ENCODE measurements at places on chromosomes 16 and 17.

- DNase-seq, result no peak
Measured at GRCh38 chr16:50270510-50271147, 4.3 kb downstream of the ADCY7 start.

GRCh38 chr17:58513267-58513964, 1.0 kb downstream of the MTMR4 start:
- DNase-seq, result peak; percentile 59

GRCh38 chr16:78882751-78883150, 717.8 kb downstream of the MAF start:
- no peak for DNase-seq

GRCh38 chr16:1794221-1794871, 841 bp upstream of the IGFALS start:
- DNase-seq, result no peak

GRCh38 chr17:49789243-49789578, 730 bp downstream of the KAT7 start:
- DNase-seq, result no peak

GRCh38 chr16:68434624-68435210, 13.6 kb downstream of the SMPD3 start:
- no peak for DNase-seq

GRCh38 chr17:57264776-57265175, 8.5 kb downstream of the MSI2 start:
- no peak for DNase-seq

- no peak for DNase-seq
Measured at GRCh38 chr17:58965221-58965620, 141.5 kb downstream of the TRIM37 start.

DNA sequence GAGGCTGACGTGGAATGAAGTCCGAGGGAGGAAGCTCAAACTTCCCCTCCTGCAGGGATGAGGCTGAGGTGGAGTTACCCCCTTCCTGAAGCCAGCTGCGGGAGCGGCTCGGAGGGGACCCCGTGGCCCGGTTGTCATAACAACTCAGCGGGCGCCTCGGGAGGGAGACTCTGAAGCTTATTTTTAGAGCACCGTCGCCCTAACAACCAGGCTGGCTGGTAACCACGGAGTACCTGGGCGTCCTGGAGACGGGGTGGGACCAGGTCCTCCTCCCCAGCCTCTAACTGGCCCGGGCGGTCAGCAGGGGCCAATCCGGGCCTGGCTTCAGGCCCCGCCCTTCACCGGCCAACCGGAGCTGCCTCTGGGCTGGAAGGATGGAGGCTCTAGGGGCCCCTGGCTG, 27.7 kb downstream of the NECAB2 start:
- no peak for DNase-seq

DNA sequence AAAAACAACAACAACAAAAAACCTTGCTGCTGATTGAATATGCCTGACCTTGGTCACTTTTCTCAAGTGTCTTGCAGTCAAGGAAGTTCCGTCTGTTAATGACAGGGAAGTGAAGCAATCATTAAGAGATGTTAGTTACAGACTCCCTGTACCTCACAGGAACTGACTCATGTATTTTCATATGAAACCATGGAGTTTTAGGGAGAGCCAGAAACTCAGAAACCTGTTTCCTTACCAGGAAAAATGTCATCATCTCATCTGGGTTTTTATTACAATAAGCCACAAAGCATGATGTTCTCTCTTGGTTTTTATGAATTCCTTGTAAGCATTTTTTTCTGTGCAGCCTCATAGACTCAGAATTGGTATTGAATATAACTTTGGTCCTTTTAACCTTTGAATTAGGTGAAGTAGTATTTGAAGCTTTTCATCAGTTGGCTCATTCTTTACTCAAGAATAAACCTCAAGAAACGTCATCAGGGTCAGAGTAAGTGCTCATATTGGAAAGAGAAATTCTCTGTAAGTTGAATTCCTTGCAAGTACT, 10.3 kb downstream of the LYRM1 start:
- no peak for DNase-seq

- DNase-seq, result peak; percentile 64
Measured at GRCh38 chr17:5249615-5250014, 15.0 kb upstream of the SCIMP start.

- no peak for DNase-seq
Measured at GRCh38 chr16:28042811-28043210, 20.7 kb downstream of the GSG1L start.

- DNase-seq, result no peak
Measured at GRCh38 chr16:85514295-85514597, 98.9 kb upstream of the GSE1 start.

DNA sequence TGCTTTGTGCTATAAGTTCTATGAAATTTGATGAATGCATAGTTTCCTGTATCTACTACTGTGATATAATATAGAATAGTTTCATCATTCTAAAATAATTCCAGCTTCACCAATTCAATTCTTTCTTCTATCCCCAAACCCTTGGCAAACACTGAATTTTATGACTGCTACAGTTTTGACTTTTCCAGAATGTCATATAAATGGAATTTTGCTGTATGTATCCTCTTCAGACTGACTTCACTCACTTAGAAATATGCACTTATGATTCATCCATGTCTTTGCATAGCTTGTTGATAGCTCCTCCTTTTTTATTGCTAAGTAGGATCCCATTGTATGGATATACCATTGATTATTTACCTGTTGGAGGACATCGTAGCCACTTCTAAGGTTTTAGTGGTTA, 89.1 kb upstream of the HS3ST3A1 start:
- DNase-seq, result no peak

DNA sequence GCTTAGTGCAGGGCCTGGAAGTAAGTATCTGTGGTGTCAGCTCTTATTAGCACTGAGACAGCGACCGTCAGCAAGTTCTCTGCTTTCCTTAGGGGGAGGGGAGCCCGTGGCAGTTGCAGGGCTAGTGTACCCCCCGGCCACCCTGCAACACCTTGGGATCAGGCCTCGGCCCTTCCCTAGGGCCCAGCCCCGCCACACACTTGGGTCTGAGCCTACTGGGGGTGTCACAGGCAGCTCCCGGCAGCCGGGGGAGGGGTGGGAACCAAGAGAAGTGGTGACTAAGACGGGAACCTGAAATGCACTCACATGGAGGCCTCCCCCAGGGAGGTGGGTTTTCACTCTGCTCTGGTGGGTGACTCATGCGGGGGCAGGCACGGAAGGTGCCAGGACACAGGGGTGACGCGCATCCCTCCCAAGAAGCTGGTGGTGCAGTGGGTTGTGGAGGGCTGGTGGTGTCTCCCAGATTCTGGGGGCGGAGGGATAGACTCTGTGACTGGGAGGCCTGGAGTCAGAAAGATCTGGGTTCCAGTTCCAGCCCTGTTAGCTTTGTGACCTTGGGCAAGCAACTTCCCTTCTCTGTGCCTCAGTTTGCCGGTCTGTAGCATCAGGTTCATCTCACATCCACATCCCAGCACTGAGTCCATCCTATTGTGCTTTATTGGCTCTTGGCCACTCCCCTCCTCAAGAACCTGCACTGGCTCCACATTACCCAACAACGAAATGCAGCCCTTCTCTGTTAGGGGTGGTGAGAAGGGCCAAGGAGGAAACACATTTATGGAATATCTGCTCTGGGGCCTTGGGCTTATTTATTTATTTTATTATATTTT, 44.5 kb downstream of the LAT start:
- peak; percentile 92 for DNase-seq

DNA sequence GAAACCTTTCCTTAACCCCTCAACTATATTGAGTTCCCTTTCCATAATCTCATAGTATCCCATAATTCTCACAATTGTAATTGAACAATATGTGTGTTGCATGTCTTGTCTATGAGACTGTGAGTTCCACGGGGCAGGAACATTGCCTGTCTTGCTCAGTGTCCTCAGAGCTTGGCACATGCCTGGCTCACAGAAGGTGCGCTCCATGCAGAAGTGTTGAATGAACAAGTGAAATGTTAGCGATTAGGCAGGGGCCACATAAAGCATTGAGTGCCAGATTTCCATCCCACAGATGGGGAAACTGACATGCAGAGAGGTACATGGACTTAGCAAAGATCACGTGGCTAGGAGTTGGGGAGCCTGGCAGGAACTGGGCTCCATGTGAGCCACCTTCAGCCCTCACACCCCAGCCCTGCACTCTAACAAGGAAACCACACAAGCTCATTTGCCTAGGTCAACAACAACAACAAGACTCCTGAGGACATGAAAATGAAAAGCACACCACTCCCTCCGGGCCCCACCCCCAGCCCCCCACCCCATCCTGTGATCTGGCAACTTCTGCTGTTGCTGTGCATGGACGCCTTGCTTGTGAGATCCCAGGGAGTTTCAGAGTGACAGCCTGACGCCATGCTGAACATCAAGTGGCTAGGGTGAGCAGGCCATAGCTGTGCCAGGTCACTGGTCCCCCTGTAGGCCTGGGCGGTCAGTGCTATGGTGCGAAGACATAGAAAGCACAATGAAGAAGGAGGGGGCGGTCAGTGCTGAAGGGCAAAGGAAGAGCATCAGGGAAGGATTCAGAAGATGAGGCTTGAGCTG, 5.0 kb downstream of the PIK3R5 start:
- DNase-seq, result no peak

GRCh38 chr17:36890398-36891168, 46.7 kb upstream of the LHX1 start:
- no peak for DNase-seq

GRCh38 chr17:78793415-78793814, 11.3 kb upstream of the CYTH1 start:
- DNase-seq, result no peak

DNA sequence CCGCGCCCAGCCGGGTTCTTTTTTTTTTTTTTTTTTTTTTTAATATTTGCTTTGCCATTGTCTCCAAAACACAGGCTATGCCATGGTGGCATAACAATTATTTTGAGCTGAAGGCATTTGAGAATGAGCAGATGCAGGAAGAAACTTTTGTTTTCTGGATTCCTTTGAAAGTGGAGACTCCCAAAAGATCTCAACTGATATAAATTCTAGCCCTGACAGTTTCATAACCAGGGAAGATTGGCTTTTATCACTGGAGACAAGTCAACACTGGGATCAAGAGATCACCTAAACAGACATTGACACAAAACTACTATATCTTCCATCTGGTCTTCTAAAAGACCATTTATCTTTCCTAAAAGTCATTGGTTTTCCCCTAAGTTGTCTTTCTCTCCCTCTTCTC, 10.1 kb upstream of the PRKCA start:
- DNase-seq, result no peak

DNA sequence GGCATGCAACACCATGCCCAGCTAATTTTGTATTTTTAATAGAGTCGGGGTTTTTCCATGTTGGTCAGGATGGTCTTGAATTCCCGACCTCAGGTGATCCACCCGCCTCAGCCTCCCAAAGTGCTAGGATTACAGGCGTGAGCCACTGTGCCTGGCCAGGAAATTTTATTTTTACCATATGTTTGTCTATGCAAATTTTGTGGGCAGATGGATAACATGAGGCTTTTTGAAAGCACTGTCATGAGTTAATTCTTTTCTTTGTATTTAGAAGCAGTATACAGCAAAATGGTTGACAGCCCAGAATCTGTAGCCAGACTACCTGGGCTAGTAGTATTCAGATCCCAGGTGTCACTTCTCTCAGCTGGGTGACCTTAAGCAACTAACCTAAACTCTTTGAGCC, 8.5 kb upstream of the KPNB1 start:
- DNase-seq, result no peak

- no peak for DNase-seq
Measured at GRCh38 chr16:921321-921905, 49.4 kb downstream of the LMF1 start.

DNA sequence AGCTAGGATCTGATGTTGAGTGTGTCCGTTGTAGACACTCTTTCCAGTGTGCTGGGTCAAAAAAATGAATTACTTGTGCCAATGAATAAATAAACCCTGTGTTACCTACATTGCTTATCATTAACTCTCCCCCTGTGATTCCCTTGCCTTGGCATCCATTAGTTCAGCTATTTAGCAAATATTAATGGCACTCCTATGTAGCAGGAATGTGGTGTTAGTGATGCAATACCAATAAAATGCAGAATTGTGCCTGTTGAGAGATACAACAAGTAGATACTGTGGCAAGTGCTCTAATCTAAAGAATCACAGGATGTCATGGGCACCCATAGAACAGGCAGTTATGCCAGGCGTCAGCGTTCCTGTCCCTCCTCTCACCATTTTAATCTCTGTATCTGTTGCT, 343.2 kb downstream of the PMP22 start:
- no peak for DNase-seq

DNA sequence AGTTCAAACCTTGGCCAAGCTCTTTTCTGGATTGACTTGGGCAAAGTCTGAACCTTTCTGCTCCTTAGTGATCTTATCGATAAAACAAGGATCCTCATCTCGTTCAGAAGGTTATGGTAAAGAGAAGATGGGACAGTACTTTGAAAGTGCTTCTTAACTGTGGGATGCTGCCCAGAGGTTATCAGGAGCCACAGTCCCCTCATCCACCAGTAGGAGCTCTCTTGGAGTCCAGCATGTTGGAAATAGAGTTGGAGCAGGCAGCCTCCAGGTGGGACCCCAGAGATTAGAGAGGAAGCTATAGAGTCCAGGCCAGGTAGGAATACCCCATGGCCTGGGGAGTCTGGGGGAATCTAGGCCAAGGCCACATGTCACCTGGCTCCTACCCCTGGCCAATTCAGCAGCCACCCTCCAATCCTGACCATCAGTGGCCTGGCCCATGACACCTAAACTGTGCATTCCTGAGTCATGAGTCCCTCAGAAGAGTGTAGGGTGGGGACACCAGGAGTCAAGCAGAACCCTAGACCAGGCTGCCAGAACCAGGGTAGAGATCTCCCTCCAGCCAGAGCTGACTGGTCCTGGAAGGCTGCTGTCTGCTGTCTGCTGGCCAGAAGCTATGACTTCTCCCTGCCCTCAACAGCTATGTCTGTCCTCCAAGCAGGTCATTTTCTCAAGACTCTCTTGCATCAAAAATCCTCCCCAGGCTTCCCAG, 144.3 kb downstream of the AIPL1 start:
- DNase-seq, result no peak

- DNase-seq, result no peak
Measured at GRCh38 chr17:21294321-21295035, 10.0 kb downstream of the MAP2K3 start.

- no peak for DNase-seq
Measured at GRCh38 chr17:76742958-76743357, 5.0 kb downstream of the MFSD11 start.

DNA sequence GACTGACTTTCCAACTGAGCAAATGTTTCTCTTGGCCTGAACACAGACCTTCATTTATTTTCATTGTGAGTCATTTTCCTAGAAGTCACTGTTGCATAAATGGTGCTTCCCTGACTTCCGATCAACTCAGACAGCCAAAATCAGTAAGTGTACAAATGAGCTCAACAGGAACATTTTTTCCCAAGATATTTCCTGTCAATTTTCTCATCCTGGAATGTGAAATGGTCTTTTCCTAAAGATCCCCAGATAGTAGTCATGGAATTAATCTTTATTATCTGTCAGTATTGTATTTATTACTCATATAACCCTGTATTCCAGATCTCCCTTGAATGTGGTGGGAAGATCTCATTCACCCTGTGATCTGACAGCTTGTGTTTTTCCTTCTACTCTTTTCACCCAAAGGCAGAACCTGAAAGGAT, 360.3 kb upstream of the KIF2B start:
- DNase-seq, result no peak

- no peak for DNase-seq
Measured at GRCh38 chr16:88688013-88688778, 1.9 kb upstream of the SNAI3 start.

Data from stimulated activated naive CD8-positive, alpha-beta T cell treated with anti-CD3 and anti-CD28 coated beads, Interleukin-15, Interleukin-2, amounts not matched to agents 100 U/mL and 50 U/mL, for 24 hours (primary cell).